Vagina (tissue), 2 donors: ENCODE measurements at places on chromosomes 13 and 19.
A peak's percentile ranks its signal among the peaks of the same experiment; 100 is the strongest.

DNA sequence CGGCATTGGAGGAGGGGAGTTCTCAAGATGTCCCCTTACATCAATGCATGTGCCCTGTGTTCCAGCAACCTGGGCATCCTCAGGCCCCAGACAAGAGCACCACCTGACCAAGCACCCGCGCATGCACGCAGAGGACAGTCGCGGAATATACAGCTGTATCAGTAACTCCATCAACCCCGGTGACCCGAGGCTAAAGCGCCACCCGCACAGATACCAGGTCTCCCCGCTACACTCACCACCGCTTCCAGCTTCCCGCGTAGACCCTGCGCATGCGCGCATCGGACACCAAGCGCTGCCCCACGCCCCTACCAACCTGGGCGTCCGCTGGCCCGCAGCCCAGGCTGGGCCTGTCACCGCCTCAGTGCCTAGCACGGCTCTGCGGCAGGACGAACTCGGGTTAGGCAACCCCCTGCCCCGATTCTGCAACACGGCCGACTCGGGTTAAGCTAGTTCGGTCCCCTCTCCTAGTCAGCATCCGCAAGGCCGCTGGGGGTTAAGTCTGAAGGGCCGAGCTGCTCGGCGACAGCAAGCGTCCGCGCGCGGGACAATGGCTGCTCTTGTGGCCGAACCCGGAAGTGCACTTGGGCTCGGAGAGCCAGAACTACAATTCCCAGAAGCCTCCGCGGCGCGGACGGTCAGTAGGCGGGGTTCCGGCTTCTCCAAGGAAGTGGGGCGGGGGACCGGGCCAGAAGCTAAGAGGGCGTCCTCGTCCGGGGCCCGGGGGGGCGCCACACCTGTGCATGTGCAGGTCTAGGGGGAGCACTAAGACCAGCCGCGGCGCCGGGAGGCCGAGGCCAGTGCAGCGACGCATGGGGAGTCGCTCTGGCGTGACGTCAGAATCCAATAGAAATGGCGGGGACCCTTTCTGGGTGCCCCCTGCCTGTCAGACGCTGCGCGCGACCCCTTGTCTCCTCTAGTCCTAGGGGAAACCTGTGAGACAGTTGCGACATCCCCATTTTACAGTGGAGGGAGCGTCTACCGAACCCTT lies at the start of gene ZNF180:
ZNF180 (minus strand) TSS at position 561 of the 988 bp plus-strand sequence. CDS start 3,188 bp downstream, outside the sequence.
- peak within 1 kb of the TSS; percentile 77 for H3K27ac ChIP-seq
- peaks cover 30% of the 10 kb centered on the region for H3K36me3 ChIP-seq
- DNase-seq: no peak
- H3K4me3 ChIP-seq: peak within 1 kb of the TSS; percentile 90
- peaks cover 13% of the 10 kb centered on the region for H3K4me1 ChIP-seq

- H3K36me3 ChIP-seq: no peaks in the 10 kb centered on the region
- no peak overlapping the region for H3K4me3 ChIP-seq
- H3K27ac ChIP-seq: no peak overlapping the region
- no peak for DNase-seq
- no peaks in the 10 kb centered on the region for H3K27me3 ChIP-seq
- H3K4me1 ChIP-seq: peaks cover 4% of the 10 kb centered on the region
Observed at GRCh38 chr13:32657309-32657708, 71.1 kb downstream of the PDS5B start.

DNA sequence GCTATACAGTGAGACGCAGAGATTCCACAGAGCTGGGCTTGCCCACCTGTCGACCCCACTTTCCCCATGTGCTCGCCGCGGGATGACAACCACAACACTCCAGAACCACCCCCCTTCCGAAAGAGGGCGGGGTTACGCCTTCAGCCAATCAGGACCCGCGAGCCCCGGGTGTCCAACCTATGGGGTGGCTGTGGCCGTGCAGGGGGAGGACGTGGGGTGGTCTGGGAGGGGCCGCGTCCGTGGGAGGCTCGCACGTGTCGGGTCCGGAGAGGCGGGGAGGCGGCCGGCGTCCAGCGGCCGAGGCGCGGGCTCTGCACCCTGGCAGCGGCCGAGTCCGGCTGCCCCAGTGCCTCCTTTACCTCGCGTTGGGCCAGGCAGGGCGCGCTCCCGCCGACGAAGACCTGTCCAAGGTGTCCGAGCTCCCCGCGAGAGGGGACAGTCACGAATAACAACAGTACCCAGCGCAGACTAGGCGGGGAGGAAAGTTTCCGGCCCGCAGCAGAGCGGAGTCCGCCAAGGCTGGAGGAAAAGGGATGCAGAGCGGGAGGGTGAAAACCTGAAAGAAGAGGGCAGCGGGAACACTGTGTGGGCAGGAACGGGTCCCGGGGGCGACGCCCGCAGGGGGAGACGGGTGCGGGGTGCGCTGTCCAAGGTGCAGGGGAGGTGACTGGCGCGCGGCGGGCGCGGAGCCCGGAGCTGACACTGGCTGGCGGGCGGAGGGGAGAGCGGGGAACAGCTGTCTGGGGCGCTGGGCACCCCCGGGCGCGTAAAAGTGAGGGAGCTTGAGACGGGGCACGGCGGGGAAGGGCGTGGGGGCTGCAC lies 911 bp downstream of the ENOX1 start:
- no peak for DNase-seq
- H3K4me3 ChIP-seq: peak overlapping the region; percentile 64
- no peaks in the 10 kb centered on the region for H3K36me3 ChIP-seq
- H3K27me3 ChIP-seq: no peaks in the 10 kb centered on the region

DNA sequence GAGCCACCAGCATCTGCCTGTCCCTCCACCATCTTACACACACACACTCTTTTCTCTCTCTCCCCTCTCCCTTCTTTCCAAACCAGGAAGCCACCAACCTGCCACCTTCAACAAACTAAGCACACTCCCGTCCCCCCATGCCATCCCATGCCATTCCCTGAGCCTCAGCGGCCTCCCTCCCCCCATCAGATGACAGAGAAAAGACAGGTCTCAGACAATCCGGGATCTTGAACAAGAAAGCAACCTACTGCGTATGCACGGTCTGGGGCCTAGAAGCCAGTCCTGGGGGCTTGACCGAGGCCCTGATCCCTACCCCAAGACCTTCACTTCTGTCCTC lies 19.4 kb downstream of the AKT2 start:
- peaks cover 43% of the 10 kb centered on the region for H3K4me1 ChIP-seq
- DNase-seq: no peak
- no peak overlapping the region for H3K27ac ChIP-seq
- peaks cover 11% of the 10 kb centered on the region for H3K36me3 ChIP-seq
- no peak overlapping the region for H3K4me3 ChIP-seq

GRCh38 chr13:23921451-23921888 lies 24.2 kb upstream of the C1QTNF9B start:
- DNase-seq: no peak
- H3K4me3 ChIP-seq: no peak overlapping the region
- no peak overlapping the region for H3K27ac ChIP-seq

DNA sequence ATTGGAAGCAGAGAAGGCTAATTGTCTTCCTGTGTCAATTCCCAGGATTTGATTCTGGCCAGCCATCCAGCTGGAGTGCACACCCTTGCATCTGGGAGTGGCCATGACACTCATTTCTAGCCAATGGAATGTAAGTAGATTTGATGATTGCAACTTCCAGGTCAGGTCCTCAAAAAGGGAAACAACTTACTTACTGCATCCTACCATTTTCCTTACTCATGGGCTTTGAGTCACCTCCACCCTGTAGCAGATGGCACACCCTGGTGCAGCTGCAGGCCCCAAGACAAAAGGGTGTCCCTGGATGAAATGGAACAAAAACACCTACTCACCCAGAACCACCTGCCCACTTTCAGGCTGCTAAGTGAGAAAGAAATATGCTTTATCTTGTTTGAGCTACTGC lies 27.3 kb upstream of the MPHOSPH8 start:
- H3K4me1 ChIP-seq: peaks cover 14% of the 10 kb centered on the region
- H3K27ac ChIP-seq: no peak overlapping the region
- no peak for DNase-seq
- H3K36me3 ChIP-seq: no peaks in the 10 kb centered on the region
- no peak overlapping the region for H3K4me3 ChIP-seq

DNA sequence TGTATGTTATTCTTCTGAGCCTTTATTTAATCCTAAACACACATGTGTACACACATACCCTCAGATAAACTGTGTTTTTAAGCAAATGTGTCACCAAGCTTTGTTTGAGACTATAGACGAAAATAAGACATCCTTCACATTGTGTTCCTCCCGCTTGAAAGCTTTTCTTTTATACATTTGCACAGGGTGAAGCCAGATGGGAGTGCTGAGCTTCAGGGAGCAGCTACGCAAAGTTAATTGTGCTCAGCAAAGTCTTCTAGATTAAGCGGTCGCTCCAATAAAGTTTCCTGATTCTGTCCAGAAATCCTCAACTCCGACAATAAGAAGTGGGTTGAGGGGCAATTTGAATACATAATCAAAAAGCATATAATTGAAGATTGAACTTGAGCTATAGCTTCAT lies 117.2 kb upstream of the ARGLU1 start:
- H3K36me3 ChIP-seq: no peaks in the 10 kb centered on the region
- no peaks in the 10 kb centered on the region for H3K4me1 ChIP-seq
- H3K27ac ChIP-seq: no peak overlapping the region

DNA sequence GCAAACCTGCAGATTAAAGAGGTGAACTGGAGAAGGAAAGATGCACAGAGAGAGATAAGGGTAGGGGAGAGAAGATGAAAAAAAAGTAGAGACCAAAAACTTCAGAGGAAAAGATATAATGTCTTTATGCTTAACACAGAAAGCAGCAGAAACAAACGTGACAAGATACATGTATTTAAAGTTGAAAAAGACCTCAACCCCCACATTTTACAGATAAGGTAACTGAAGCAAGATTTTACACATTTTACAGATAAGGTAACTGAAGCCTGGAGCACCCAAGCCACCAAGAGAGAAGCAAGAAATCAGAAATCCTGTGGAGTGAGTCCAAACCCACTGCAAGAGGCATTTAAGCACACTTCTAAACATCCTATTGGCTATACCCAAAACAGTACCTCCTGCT lies 185.3 kb downstream of the TBC1D4 start:
- no peak overlapping the region for H3K4me3 ChIP-seq
- H3K27ac ChIP-seq: no peak overlapping the region
- no peak for DNase-seq
- H3K27me3 ChIP-seq: no peaks in the 10 kb centered on the region
- H3K4me1 ChIP-seq: no peaks in the 10 kb centered on the region

DNA sequence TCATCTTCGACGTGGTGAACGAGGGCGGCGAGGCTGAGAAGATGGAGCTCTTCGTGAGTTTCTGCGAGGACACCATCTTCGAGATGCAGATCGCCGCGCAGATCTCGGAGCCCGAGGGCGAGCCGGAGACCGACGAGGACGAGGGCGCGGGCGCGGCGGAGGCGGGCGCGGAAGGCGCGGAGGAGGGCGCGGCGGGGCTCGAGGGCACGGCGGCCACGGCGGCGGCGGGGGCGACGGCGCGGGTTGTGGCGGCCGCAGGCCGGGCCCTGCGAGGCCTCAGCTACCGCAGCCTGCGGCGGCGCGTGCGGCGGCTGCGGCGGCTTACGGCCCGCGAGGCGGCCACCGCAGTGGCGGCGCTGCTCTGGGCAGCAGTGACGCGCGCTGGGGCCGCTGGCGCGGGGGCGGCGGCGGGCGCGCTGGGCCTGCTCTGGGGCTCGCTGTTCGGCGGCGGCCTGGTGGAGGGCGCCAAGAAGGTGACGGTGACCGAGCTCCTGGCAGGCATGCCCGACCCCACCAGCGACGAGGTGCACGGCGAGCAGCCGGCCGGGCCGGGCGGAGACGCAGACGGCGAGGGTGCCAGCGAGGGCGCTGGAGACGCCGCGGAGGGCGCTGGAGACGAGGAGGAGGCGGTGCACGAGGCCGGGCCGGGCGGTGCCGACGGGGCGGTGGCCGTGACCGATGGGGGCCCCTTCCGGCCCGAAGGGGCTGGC lies 52.6 kb downstream of the MAP4K1 start:
- H3K36me3 ChIP-seq: no peaks in the 10 kb centered on the region
- H3K27me3 ChIP-seq: no peaks in the 10 kb centered on the region
- H3K4me1 ChIP-seq: no peaks in the 10 kb centered on the region
- no peak for DNase-seq
- peak overlapping the region; percentile 22 for H3K4me3 ChIP-seq
- H3K27ac ChIP-seq: no peak overlapping the region

DNA sequence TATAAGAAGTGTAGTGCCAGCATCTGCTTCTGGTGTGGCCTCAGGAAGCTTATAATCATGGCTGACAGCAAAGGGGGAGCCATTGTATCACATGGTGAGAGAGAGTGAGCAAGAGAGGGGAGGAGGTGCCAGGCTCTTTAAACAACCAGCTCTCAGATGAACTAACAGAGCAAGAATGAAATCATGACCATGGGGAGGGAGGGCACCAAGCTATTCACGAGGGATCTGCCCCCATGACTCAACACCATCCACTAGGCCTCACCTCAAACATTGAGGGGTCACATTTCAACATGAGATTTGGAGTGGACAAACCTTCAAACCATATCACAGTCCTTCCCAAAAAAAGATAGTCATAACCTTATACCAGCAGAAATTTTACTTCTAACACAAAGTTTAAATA lies 174.0 kb downstream of the GPC5 start:
- DNase-seq: no peak
- no peak overlapping the region for H3K4me3 ChIP-seq
- H3K27ac ChIP-seq: no peak overlapping the region

GRCh38 chr13:33139184-33139583 lies 123.0 kb downstream of the KL start:
- no peak overlapping the region for H3K4me3 ChIP-seq
- H3K4me1 ChIP-seq: peaks cover 21% of the 10 kb centered on the region
- H3K27me3 ChIP-seq: no peaks in the 10 kb centered on the region
- no peak overlapping the region for H3K27ac ChIP-seq
- no peaks in the 10 kb centered on the region for H3K36me3 ChIP-seq

- DNase-seq: no peak
- peaks cover 4% of the 10 kb centered on the region for H3K4me1 ChIP-seq
- no peak overlapping the region for H3K4me3 ChIP-seq
- no peaks in the 10 kb centered on the region for H3K27me3 ChIP-seq
- H3K36me3 ChIP-seq: no peaks in the 10 kb centered on the region
Observed at GRCh38 chr13:46377554-46377953, 9.5 kb downstream of the RUBCNL start.

GRCh38 chr19:13974073-13974472 lies 21.8 kb downstream of the DCAF15 start:
- H3K27ac ChIP-seq: no peak overlapping the region
- H3K36me3 ChIP-seq: no peaks in the 10 kb centered on the region
- DNase-seq: no peak

DNA sequence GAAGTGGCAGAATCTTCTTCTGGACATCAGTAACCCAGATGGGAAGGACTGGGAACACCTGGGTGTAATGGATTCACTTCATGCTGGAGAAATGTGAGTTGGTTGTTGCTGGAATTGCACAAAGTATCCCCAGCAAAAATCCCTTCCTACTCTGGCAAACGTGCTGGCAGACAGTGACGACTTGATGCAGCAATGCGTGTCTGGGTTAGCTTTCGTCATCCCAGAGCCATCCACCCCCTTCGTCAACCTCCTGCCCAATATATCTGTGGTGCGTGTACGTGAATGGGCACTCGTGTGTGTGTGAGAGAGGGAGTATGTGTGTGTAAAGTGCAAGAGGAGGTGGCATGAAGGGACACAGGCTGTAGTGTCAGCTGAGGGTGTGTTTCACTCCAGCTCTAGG lies 70.9 kb downstream of the TM9SF2 start:
- no peak for DNase-seq
- H3K4me1 ChIP-seq: no peaks in the 10 kb centered on the region
- H3K36me3 ChIP-seq: no peaks in the 10 kb centered on the region
- no peak overlapping the region for H3K4me3 ChIP-seq

GRCh38 chr13:43528992-43529391 lies 257.8 kb downstream of the ENOX1 start:
- no peaks in the 10 kb centered on the region for H3K36me3 ChIP-seq
- H3K4me1 ChIP-seq: no peaks in the 10 kb centered on the region
- no peak overlapping the region for H3K27ac ChIP-seq
- DNase-seq: no peak
- no peak overlapping the region for H3K4me3 ChIP-seq
- no peaks in the 10 kb centered on the region for H3K27me3 ChIP-seq

- H3K4me1 ChIP-seq: peaks cover 27% of the 10 kb centered on the region
- H3K27ac ChIP-seq: no peak overlapping the region
- H3K4me3 ChIP-seq: peak overlapping the region; percentile 54
- DNase-seq: peak; percentile 92
- no peaks in the 10 kb centered on the region for H3K36me3 ChIP-seq
Observed at GRCh38 chr19:53879140-53880081, 2.6 kb upstream of the PRKCG start.
